Sigmoid colon (tissue), 7 donors: ENCODE measurements at places on chromosomes 12 and 14.

- no peak for DNase-seq
Observed at GRCh38 chr12:121963341-121964018, 45.1 kb downstream of the CFAP251 start.

DNA sequence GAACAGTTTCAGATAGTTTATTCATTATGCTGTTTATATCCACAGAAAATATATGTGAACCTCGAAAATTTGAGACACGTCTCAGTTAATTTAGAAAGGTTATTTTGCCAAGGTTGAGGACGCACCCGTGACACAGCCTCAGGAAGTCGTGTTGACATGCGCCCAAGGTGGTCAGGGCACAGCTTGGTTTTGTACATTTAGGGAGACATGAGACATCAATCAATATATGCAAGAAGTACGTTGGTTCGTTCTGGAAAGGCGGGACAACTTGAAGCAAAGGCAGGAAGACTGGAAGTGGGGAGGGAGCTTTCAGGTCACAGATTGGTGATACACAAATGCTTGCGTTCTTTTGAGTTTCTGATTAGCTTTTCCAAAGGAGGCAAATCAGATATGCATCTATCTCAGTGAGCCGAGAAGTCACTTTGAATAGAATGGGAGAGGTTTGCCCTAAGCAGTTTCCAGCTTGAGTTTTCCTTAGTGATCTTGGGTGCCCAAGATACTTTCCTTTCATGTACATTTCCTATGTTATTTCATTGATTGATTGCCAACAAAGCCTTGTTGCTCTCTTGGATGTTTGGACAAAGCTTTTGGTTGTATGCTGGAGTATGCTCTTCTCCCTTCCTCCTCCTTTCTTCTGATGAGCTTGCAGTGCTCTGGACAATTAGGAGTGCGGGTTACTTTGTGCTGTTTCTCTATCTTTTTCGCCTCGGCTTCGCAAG, 3.2 kb downstream of the SNAPC1 start:
- DNase-seq = no peak

- DNase-seq = peak; percentile 85
Observed at GRCh38 chr12:53006810-53007309, 604 bp downstream of the EIF4B start.

- peak; percentile 91 for DNase-seq
Observed at GRCh38 chr12:104669089-104669721, 212.5 kb downstream of the CHST11 start.
